ENCODE measurements at places on chromosomes 7 and 10. TPM values are rescaled to one million over a fixed set of nuclear protein-coding genes. Genes with fewer than 3 reads are reported as not detected.

Gene ELOVL3
- total RNA-seq, result not detected

Gene CLDN3
- not detected for total RNA-seq

Gene GPR26
- total RNA-seq, result not detected

Gene NPC1L1
- total RNA-seq, result 0.16 TPM

Gene IGFBP1
- not detected for total RNA-seq

Gene METTL27
- 7.8 TPM for total RNA-seq

Gene MCM10
- 0.08 TPM for total RNA-seq

Gene ODAD2
- 1.4 TPM for total RNA-seq

Gene CRHR2
- total RNA-seq, result 0.47 TPM

Gene BMS1
- 18.4 TPM for total RNA-seq

Gene CFAP43
- 0.40 TPM for total RNA-seq

Gene PCGF6
- total RNA-seq, result 18.4 TPM

Gene CCDC126
- total RNA-seq, result 25.8 TPM

Gene PNLIPRP2
- total RNA-seq, result not detected

Gene EVX1
- total RNA-seq, result not detected

Gene ERVW-1
- not detected for total RNA-seq

Gene DDIT4
- 130 TPM for total RNA-seq

Gene SPDYE8
- not detected for total RNA-seq

Gene PCLO
- 2.0 TPM for total RNA-seq

Gene C1GALT1
- 34.6 TPM for total RNA-seq

Gene MRLN
- not detected for total RNA-seq

Gene CALML5
- total RNA-seq, result not detected

Gene MSMB
- 5.7 TPM for total RNA-seq

Gene OR2A12
- total RNA-seq, result not detected

Gene PLAC9
- 25.2 TPM for total RNA-seq

Gene SFMBT2
- 6.9 TPM for total RNA-seq

Gene TBC1D12
- 16.9 TPM for total RNA-seq

Gene MGAM2
- 1.6 TPM for total RNA-seq

Gene PLEKHS1
- 1.1 TPM for total RNA-seq

Gene CREB5
- total RNA-seq, result 12.6 TPM

Gene GOLGA7B
- total RNA-seq, result 0.40 TPM

Gene CDHR1
- total RNA-seq, result not detected

Gene LIPK
- not detected for total RNA-seq

Gene WNT16
- 0.16 TPM for total RNA-seq

Gene GRID2IP
- 0.27 TPM for total RNA-seq

Gene CPXM2
- 57.1 TPM for total RNA-seq

Gene UBE2H
- 85.8 TPM for total RNA-seq

Gene SH2D4B
- total RNA-seq, result not detected

Gene PDE1C
- 17.2 TPM for total RNA-seq

Gene DGKB
- 32.4 TPM for total RNA-seq

Gene IL6
- not detected for total RNA-seq

Gene SORBS1
- 1,982 TPM for total RNA-seq

Gene UCMA
- not detected for total RNA-seq

Gene INSYN2A
- 0.85 TPM for total RNA-seq

Gene AKR1C8
- not detected for total RNA-seq

Gene HNRNPA2B1
- total RNA-seq, result 210 TPM

Gene MMP21
- total RNA-seq, result not detected

Gene AIMP2
- total RNA-seq, result 25.1 TPM

Gene NEURL1
- 0.27 TPM for total RNA-seq

Measured in gastroesophageal sphincter (tissue), 4 donors.